ENCODE measurements at places on chromosomes 3 and 15.

DNA sequence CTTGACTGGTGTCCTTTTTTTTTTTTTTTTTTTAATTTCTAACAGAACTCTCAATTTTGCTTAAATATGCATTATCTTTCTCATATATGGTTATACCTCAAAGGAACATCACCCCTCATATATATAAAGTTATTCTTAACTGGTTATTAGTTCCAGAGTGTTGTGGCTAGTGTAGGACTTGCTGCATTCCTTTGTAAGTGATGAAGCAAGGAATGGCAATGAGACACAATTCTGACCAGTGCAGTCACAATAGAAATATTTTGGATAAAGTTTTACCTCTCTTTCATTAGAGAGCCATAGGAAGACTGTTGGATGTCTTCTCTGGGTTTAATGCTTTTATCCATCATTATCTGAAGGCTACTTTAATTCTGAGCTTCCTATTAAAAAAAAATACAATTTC lies 75.5 kb upstream of the CBLB start:
- no peak for DNase-seq

DNA sequence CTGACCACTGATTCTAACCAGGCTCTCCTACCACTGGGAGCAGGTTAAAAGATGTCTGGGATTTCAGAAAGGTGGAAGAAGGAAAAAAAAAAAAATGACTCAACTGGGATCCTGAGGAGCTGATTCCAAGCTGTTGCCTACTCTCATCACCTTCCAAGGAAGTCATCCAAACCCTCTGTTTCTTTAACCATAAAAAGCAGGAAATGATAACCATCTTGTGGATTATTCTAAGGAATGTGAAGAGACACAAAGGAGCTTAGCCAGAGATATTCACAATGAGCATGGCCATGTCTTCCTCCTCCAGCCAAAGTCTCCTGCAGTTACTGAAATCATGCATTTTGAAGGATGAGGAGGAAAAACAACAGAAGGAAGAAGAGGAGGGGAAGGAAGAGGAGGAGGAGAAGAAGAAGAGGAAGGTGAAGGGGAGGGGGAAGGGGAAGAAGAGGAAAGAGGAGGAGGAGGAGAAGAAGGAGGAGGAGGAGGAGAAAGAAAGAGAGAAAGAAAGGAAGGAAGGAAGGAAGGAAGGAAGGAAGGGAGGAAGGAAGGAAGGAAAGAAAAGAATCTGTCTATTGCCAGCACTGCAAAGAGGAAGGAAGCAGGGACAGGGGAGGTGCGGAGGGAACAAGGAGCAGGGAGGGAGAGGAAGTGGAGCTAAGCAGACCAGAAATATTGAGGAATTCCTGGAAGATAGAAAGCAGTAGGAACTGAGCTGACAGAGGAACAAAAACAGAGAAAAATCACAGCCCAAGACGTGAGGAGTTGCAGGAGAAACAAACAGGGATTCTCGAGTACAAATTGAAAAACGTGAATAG lies 229.2 kb downstream of the UACA start:
- DNase-seq, result no peak

DNA sequence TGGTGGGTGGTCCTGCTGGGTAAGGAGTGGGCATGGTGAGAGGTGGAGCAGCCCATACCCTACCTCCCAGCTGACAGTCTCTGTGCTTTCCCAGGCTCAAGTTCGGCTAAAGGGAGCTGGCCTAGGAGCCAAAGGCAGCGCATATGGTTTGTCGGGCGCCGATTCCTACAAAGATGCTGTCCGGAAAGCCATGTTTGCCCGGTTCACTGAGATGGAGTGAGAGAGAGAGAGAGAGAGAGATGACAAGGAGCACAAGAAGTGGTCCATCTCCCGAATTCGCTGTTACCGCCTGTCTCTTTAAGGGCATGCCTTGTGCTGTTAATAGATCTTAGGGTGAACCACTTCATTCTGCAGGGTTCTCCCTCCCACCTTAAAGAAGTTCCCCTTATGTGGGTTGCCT lies 29.5 kb downstream of the RBM5 start:
- no peak for DNase-seq

- no peak for DNase-seq
Observed at GRCh38 chr3:31579828-31580227, 47.1 kb downstream of the STT3B start.

GRCh38 chr15:68553314-68553993 lies 25.3 kb upstream of the CORO2B start:
- DNase-seq, result no peak

- no peak for DNase-seq
Observed at GRCh38 chr3:134651347-134652041, 672 bp upstream of the KY start.

DNA sequence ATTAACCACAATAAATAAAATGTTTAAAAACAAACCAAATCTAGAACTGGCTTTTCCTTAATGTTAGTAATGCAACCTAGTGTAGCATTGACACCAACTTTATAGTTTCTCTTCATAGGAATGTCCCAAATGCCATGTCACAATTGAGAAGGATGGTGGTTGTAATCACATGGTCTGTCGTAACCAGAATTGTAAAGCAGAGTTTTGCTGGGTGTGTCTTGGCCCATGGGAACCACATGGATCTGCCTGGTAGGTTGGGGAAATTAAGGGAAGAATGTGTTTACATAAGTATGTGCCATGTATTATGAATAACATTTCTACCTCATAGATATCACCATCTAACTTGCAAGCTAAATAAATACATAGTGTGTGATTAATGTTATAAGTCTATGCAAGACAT lies 84.4 kb upstream of the GOLGA6B start:
- DNase-seq, result no peak

GRCh38 chr15:58241872-58242271 lies 103.7 kb downstream of the AQP9 start:
- DNase-seq, result no peak

DNA sequence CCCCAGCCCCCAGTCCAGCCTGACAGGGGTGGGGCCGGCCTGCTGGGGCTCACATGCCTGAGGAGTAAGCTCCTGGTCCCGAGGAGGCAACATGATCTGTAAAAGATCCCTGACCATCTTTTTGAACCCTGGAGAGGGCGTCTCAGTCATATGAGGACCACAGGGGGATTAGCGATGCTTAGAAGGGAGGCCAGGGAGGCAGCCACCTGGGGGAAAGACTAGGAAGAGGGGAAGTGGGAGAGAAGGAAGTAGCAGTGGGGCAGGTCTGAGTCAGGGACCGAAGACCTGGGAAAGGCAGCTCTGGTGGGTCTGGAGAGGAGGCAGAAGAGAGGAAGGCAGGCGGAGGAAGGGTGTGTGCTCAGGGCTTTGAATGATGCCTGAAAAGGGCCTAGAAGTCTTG lies 18.9 kb downstream of the PIF1 start:
- no peak for DNase-seq

- no peak for DNase-seq
Observed at GRCh38 chr3:155363690-155364070, 70.2 kb upstream of the STRIT1 start.

GRCh38 chr3:128485282-128486204 lies 7.5 kb downstream of the GATA2 start:
- DNase-seq, result no peak

- DNase-seq, result peak; percentile 35
Observed at GRCh38 chr3:71393093-71393492, 190.4 kb downstream of the FOXP1 start.

- DNase-seq, result no peak
Observed at GRCh38 chr15:47116698-47117097, 600.6 kb upstream of the SEMA6D start.

- no peak for DNase-seq
Observed at GRCh38 chr3:169158379-169158778, 505.1 kb downstream of the MECOM start.

GRCh38 chr3:13098192-13098988 lies 25.2 kb upstream of the IQSEC1 start:
- DNase-seq, result no peak

GRCh38 chr3:71689291-71689690 lies 35.9 kb downstream of the EIF4E3 start:
- DNase-seq, result no peak

DNA sequence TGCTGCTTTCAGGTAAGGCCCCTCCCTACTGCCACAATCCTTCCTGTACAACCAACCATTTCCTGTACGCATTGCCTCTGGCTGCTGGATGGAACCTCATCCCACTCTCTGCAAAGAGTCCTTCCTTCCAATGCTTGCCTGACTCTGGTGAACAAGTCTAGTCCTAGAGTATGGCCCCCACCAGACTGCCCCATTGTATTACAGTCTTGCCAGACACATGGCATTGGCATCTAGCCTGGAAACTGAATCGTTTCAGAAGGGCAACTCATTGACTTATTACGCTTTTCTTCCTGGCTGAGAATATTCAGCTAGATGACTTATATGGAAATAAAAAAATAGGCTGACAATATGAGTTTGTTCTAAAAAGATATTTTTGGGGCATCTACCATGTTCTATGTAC lies 170.3 kb downstream of the SUCLG2 start:
- no peak for DNase-seq

DNA sequence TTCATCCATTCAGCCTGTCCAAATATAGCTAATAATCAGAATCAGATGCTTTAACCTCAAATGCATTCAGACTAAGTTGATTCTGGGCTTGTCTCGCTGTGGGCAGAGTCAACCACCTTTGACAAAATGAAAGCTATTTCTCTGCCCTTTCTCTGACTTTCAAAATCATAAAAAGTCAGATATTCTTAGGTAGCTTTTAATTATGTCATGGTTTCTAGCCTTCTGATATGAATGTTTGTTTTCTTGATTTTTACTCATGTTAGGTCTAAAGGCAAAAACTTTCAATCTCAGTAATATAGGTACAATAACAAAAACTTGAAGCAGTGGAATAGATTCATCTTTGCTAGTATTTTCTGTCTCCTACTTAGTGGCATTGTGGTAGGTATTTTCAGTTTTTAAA lies 25.3 kb upstream of the C15orf61 start:
- DNase-seq, result no peak

DNA sequence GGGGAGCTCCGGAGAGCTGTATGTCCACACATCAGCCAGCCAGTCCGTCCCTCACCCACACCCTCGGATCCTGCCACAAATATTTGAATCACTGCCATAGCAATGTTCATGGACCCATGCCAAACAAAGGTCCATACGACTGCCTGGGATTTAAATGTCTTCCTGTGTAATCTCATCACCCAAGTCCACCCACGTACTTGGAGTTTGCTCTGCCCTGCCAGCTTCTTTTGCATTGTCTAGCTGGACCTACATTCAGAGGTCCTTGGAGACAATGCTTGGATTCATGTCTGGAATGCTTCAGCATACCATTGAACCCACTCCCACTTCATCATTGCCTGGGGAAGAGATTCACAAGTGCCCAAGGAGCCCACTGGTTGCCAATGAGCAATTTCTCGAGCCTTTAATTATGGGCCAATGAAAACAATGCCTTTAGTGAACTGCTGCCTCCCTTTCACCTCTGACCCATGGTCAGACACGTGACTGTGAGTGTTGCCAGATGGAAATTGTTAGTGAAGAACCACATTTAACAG lies 90.4 kb upstream of the PHLDB2 start:
- peak; percentile 83 for DNase-seq

DNA sequence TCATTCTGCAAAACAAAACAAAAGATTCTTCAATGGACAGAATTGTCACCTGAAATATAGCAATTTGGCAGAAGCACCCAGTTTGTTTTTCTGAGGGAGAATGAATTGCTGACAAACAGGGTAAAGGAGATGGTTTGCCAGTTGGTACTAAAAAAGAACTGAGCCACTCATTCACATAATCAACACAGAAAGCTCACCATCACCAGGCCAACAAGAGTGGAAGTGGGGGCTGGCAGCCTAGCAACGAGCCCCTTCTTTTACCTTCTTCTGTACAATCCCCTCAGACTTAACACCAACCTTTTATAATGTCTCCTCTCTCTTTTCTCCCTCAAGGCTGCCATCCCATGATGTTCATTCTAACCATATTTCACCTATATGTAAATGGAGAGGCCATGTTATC lies 5.9 kb downstream of the TOP2B start:
- DNase-seq, result no peak

- DNase-seq, result no peak
Observed at GRCh38 chr15:69469467-69470201, 17.0 kb downstream of the RPLP1 start.

- DNase-seq, result no peak
Observed at GRCh38 chr15:86411916-86412315, 332.2 kb downstream of the AGBL1 start.

DNA sequence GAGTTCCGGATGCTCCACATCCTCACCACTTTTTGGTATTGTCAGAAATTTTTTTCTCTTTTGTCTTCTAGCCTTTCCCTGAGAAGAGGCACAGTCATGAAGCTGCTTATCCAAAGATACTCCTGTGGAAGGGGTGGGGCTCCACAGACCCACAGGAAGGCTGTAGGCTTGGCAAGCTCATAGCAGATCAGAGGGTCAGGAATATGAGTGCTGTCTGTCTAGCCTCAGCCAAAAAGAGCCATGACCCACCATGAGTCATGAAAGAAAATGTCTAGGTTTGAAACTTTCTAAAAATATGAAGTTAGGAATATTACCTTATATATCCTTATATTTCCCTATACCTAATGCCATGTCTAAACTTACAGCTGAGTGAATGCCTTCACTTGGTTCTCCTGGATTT lies 118.2 kb upstream of the THBS1 start:
- peak; percentile 47 for DNase-seq

- peak; percentile 62 for DNase-seq
Observed at GRCh38 chr15:81480645-81481053, 106.6 kb upstream of the TMC3 start.

GRCh38 chr3:138457863-138458735 lies 23.7 kb downstream of the ESYT3 start:
- DNase-seq, result no peak

GRCh38 chr3:115784739-115785536 lies 161.6 kb downstream of the GAP43 start:
- DNase-seq, result no peak

DNA sequence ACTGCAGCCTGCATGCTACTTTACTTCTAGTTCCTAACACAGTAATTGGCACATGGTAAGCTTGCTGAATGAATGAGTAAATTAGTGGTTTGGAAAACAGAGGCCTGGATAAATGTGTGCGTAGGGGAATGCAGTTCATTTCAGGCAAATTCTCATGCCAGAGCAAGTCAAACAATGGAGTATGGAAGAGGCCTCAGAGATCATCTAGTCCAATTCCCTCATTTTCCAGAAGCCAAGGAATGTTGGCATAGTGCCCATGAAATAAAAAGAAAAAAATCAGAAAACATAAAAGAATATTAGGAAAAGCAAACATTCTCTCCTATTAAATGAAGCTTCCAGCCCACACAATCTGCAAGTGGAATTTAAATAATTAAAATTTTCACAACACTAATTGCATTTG lies 92.4 kb downstream of the MB21D2 start:
- peak; percentile 39 for DNase-seq

- no peak for DNase-seq
Observed at GRCh38 chr3:69838217-69838616, 99.0 kb downstream of the MITF start.

DNA sequence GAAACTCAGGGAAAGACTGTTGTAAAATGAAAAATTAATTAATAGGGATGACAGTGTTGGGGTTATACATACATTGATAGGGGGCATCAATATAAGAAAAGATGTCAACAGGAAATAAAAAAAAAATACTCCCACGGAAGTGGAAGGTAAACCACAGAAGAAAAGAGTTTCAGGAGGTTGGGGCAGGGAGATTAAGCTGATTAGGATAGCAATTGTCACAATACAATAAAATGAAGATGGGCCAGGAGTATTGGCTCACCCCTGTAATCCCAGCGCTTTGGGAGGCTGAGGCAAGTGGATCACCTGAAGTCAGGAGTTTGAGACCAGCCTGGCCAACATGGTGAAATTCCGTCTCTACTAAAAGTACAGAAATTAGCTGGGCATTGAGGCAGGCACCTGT lies 536.1 kb downstream of the AGBL1 start:
- DNase-seq, result no peak

GRCh38 chr15:45522328-45523165 lies at the start of gene SLC30A4:
Gene SLC30A4, minus strand, starts transcription at chr15:45522755. Its CDS starts 401 bp downstream, at chr15:45522354.
- no peak for DNase-seq

Data from dermis microvascular lymphatic vessel endothelial cell (primary cell).